ENCODE measurements at places on chromosomes 11 and 22.

DNA sequence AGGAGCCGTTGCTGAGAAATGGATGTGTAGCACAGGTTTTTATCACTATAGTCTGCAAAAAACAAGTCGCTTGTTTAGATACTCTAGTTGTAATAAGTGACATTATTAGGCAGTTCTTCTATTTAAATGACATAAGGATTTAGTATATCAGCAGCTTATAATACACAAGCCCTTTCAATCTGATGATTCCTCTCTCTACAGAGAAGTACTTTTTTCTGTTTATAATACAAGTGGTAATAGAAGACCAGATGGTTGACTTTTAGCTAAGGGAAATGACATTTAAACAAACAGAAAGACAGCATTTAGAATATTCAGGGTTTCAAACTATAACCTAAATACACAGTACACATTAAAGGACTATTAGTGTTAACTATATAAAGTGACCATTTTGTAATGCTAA is 60.4 kb downstream of the IMMP1L start:
- no peak for DNase-seq

GRCh38 chr22:39240831-39241793 is 3.7 kb downstream of the PDGFB start:
- no peak for DNase-seq

DNA sequence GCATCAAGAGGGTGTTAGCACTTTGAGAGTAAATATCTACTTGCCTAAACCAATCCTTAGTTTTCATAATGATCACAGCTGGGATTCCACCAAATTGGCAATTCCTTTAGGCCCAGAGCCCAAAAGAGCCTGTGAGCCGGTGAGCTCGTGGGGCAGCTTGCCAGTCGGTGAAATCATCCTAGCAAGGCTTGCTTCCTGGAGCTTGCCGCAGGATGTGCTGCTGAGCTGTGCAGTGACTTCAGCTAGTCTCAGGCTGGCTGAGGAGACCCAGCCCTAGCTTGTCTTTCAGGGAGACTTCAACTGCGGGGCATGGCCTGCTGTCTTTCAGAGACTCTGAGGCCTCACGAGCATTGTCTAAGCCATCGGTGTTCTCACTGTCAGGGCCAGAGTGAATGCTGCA is 73.6 kb upstream of the SUSD2 start:
- no peak for DNase-seq

DNA sequence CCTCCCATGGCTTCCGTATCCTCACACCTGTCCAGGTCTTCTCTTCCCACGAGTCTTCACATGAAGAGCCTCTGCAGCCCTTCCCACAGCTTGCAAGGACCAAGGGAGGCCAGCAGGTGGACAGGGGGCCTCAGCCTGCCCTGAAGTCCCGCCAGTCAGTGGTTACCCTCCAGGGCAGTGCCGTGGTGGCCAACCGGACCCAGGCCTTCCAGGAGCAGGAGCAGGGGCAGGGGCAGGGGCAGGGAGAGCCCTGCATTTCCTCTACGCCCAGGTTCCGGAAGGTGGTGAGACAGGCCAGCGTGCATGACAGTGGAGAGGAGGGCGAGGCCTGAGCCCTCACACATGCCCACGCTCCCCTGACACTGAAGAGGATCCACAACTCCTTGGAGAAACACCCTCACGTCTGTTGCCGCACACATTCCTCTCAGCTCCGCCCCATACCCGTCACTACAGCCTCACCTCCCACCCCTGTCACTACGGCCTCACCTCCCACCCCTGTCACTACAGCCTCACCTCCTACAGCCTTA is 8.3 kb downstream of the SSH3 start:
- DNase-seq, result no peak

DNA sequence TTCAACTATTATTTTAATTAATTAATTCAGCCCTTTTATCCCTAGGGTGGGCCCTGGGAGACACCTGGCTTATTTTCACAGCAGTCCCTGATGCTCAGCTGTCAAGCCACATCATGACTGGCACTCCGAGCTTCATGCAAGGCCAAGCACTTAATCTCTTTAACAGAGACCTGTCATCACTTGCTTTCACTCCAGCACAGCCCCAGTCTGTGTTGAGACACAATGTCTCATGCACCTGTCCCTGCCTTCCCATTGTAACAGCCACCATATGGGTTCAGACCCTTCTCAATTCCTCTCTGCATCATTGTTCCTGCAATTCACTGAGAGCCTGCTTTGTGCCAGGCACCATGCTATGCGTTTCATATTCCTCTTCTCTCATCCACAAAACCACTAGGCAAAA is 222.2 kb upstream of the TENM4 start:
- DNase-seq, result no peak

- DNase-seq, result no peak
These were observed 105.0 kb downstream of the TRPC6 start for GRCh38 chr11:101478587-101479369.

DNA sequence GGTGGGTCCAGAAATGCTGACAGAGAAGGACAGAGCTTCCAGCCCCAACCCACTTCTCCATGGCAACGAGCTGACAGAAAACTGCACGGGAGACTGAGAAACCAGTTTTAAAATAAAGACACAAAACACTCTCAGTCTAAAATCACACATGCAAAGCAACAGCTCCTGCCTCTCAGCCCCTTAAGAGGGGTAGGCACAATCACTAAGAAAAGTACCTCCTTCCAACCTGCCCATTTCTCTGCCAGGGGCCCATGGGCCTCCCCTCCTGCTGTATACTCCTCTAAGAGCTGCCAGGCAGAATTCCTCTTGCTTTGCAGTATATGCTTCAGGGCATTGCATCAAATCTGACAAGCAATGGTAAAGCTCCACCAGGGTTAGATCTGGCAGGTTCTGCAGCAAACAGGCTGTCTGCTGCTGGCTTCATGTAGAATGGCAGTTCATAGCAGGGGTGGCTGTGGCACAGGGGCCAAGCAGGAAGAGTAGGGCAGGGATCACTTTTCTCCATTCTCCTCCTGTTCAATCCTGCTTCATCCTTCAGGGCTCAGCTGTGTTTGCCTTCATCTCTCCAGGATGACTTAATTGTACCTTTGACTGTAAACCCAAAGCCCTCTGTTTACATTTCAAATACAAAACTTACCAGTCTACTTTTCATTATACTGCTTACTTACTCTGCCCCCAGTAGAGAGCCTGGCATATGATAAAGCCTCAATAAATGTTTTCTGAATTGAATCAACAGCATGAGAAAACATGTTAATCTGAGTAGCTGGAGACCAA is 77.7 kb downstream of the KCNC1 start:
- DNase-seq, result no peak

- DNase-seq, result no peak
These were observed 95.8 kb downstream of the ADAMTS15 start for GRCh38 chr11:130544266-130544665.

DNA sequence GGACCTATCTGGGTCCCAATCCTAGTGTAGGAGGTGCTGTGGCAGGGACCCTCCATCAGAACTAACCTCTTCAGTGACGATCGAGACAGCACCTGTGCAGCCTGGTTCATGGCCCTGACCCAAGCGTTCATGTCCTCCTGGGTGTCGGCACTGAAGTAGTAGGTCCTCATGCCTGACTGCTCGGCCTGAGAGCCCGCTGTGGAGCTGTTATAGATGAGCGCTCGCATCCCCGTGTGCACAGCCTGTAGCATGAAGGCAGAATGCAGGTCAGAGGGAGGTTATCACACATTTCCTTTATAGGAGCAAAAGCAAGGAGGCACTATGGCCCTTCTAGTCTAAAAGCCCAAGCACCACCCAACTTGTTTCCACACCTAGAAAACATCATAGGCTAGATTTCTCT is 103.0 kb downstream of the C11orf58 start:
- no peak for DNase-seq

DNA sequence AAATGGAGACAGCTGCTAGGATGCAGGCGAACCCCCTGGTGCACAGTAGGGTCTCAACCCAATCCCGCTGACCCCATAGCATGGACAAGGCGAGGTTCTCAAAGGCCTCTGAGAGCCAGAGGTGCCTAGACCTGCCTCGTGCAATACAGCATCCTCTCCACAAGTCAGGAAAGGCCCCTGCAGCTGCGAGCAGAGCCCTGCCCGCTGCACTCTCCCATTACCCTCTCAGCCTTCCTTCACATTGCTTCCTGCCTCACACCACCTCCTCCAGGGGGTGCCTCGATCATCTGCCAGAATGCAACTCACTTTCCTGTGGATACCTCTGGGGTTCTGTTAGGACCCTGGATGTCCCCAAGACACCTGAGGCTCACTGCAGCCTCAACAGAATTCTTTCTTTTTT is 42.8 kb upstream of the TCF20 start:
- no peak for DNase-seq

GRCh38 chr11:429391-429790 is 12.4 kb downstream of the ANO9 start:
- no peak for DNase-seq

GRCh38 chr22:37178350-37179125 is 9.5 kb downstream of the C1QTNF6 start:
- no peak for DNase-seq

- DNase-seq, result peak; percentile 20
These were observed 47.7 kb upstream of the NFRKB start for GRCh38 chr11:129943036-129943435.

GRCh38 chr11:57181678-57182305 is at the start of gene LRRC55:
Gene LRRC55, plus strand, starts transcription at chr11:57181953. Its CDS starts 70 bp downstream, at chr11:57182023.
- no peak for DNase-seq

DNA sequence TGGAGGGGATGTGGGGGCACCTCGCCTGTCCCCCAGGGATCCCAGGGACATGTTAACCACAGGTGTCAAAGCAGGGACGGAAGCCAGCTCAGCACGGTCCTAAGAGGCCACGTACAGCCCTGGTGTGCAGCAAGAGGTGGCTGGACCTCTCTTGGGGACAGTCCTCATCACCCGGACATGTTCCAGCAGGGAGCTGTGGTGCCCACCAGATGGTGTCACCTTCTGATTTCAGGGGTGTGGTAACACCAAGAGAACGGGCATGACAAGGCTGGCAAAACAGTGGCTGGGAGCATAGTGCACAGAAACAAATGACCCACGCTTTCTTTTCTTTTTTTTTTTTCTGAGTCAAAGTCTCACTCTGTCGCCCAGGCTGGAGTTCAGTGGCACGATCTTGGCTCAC is 25.6 kb upstream of the COMT start:
- no peak for DNase-seq

GRCh38 chr11:115462004-115462541 is 42.1 kb downstream of the CADM1 start:
- no peak for DNase-seq

DNA sequence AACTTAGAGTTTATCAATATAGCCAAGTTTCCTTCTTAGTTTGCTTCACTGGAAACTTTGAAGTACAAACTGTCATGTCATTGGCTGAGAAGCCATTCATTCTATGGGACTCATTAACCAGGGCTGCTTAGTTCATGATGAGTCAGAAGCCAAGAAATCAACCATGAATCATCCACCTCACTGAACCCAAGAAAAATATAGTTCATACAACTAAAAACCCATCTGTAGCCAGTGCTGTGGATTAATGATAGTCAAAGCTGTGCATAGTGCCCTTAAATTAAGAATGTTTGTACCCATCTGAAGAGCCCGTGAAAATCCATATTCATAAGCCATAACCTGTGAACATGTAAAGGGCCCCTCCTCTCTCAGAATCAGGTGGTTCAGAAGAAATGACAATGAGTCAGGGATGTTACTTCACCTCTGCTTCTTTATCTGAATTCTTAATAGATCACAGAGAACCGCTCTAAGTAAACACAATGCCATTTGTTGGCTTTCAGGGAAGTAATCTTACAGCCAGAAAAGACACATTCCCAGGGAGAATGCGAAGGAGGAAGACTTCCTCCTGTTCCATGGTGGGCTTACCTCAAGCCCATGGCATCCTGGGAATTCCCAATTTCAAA is 25.4 kb downstream of the MMP20 start:
- DNase-seq, result peak; percentile 33

- peak; percentile 29 for DNase-seq
These were observed 367.6 kb downstream of the SOX6 start for GRCh38 chr11:15988693-15989231.

- peak; percentile 62 for DNase-seq
These were observed 32.7 kb upstream of the TXNRD2 start for GRCh38 chr22:19974268-19974861.

All from OCI-M1 (cell line).